ENCODE measurements at places on chromosomes 2 and 18.

GRCh38 chr18:37361335-37362157, 204.1 kb downstream of the CELF4 start:
- DNase-seq = no peak

DNA sequence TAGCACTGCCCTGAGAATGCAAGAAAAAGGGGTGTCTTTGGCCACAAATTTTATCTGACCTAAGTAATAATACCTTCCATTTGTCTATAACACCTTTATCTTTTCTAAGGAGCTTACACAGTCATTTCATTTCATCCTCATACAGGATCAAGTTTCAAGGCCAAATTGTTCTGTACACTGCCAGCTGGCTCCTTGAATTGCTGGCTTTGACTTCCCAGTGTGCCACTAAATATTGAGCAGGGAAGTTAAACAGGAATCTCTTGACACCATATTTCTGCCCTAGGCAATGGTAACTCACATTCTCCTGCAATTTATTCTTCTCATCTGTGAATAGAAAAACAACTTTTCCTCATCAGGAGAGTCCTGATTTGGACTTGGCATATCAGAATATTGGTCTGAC, 195.1 kb upstream of the LRP1B start:
- DNase-seq = no peak

GRCh38 chr2:231490801-231491200, 26.5 kb upstream of the NCL start:
- DNase-seq = no peak

DNA sequence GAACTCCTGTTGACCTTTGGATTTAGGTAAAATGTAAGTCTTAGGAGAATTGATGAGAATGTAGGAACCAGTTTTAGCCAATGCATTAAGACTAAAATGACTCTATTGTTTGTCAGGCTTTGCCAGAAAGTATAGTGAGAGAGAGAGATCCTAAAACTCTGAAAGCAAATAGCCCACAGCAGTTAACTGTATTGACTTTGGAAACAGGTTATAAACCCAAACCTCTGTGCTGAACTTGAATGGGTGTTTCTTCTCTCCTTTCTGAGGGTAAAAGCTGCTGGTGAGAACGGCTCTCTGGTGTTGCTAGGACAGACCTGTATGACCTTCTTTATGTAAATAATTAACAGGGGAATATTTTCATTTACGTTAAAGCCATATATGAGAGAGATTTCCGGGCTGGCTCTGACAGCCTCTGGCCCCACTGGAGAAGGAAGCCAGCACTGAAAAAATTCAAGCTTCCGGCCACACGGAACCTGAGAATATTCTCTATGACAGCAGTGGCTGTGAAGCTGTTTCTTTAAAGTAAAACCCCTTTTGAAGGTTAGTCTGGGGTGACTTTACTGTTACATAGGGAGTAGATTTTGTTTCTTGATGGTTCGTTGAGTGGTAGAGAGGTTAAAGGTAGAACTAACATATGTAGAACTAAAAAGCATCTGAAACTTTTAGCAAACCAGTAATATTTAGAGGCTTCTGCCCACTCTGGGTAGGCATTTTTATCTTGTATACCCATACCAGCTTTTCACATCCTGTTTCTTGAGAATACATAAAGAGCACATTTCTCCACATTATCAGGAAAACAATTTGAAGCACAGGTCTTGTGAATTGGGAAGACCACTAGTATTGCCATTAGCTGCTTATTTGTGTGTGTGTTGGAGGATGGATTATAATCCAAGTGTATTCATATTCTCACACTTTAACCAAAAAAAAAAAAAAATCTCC, 123.8 kb downstream of the SPTBN1 start:
- DNase-seq = no peak

- DNase-seq = no peak
Measured at GRCh38 chr2:203678971-203679370, 27.5 kb upstream of the CD28 start.

DNA sequence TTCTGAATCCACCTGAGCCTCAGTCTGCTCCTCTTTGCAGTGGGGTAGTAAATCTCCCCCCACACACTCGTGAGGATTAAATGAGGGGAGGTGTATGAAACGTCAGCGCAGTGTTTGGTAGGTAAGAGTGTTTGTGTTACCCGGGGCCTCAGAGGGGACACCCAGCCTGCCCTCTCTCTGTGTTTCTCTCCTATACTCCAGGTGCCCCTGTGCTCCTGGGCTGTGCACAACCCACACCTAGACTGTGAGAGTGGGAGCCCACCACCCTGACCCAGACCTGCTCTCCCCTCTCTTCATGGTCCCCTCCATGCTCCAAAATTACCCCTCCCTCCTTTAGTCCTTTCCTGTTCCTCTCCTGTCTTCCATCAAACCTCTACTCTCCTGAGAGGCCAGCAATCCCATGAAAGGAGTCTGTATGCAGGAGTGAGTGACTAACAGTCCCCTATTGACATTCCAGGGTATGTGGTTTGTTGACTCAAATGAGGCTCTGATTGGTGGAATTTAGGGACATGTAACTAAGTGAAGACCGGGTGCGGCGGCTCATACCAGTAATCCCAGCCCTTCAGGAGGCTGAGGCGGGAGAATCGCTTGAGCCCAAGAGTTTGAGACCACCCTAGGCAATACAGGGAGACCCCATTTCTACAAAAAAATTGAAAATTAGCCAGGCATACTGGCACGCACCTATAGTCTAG, 10.4 kb downstream of the CIB4 start:
- no peak for DNase-seq

- DNase-seq = no peak
Measured at GRCh38 chr2:164430166-164430783, 191.0 kb downstream of the GRB14 start.
